ENCODE measurements at places on chromosomes 4 and X.

DNA sequence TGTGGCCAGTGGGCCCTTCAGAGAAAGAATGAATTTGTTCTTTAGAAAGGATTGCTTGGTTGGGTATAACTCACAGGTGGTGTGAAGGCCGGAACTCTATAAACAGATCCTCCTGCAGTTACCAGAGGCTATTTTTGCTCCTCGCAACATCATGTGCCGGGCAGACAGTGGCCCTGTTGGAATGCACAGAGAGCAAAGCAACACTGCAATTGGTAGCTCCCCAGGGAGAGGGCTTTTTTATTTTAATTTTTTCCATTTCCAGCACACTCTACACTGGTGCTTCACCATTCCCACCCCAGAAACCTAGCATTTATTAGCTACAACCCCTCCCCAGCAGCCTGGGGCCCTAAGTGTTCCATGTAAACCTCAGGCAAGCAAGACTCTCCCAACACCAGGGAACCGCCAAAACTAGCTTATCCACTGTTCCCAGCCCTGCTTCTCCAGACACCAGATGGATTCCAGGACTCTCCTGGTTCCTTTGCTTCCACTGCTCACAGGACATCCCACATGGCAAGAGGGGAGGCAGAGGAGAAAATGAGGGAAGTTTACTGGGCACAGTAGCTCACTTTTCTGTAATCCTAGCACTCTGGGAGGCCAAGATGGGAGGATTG is 75.1 kb upstream of the TMEM164 start:
- no peak for DNase-seq

DNA sequence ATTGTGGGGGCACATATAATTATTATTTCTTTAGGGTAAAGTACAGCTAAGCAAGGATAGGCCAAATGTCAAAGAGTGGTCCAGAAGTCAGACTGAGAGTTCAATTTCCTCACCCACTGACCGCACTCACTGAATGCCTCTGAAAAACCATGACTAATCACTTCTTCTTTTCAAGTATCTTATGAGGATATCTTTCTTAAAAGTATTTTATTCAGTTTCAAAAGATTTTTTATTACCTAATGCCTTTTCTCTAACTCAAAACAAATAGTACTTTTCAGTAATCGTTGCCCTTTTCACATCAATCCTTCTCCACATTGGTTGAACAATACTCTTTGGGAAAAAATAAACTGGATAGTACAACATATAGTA is 61.7 kb upstream of the CAMK2D start:
- peak; percentile 39 for DNase-seq

DNA sequence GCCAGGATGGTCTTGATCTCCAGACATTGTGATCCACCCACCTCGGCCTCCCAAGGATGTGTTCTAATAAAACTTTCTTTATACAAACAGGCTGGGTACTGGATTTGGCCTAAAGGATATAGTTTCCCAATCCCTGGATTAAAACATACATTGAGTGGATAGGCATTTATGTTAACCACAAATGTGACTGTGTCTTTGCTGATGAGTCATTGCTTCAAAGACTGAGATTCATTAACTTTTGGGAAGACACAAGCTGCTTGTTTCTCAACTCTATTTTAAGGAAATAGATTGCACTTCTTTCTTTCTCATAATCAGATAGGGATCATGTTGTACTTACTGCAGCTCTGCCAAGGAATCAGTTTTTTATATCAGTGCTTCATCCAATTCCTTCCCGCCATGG is 131.3 kb upstream of the AGA start:
- peak; percentile 86 for DNase-seq

- DNase-seq, result no peak
These were observed 74.8 kb upstream of the SLC34A2 start for GRCh38 chr4:25580633-25581467.

- no peak for DNase-seq
These were observed at the start of gene HTR2C for GRCh38 chrX:114583646-114584374. HTR2C (plus strand) TSS chrX:114584086; CDS start chrX:114726937, 142,851 bp downstream.

DNA sequence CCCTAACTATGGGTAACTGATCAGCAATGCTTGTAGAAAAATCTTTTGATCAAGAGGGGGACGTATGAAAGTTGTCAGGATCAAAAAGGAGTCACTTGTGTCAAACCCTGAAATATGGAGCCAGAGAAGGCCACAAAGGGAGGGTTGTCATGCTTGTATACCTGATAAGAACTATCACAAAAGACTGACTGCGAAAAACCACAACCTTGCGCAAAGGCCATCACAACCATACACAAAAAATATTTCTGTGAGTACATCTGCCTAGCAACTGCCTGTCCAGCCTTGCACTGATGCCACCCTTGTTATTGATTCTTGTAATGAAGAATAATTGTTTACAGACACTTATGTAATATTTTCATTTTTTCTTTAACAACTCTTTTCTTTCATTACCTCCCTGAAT is 22.8 kb upstream of the EIF4E start:
- DNase-seq, result no peak

DNA sequence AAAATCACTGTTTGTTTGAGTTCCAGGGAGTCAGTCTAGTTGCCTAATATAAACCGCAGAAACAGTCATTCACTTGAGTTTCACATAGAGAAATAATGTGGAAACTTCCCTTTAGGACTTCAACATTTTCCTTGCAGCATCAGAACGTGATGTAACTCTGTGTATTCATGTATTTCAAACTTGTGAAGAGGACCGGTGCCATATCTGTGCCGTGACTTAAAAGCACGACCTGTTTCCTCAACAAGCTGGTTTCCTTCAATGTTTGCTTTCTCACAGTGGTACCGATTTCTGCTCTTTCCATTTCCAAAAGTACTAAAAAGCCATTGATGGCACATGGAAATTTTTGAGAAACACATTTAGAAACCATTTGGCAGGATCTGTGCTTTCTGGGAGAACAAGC is 166.6 kb upstream of the RAPGEF2 start:
- no peak for DNase-seq

- no peak for DNase-seq
These were observed 7.1 kb upstream of the C4orf54 start for GRCh38 chr4:99664716-99665115.

GRCh38 chr4:8541981-8542715 is 38.0 kb upstream of the GPR78 start:
- DNase-seq, result no peak

- peak; percentile 92 for DNase-seq
These were observed 6.7 kb downstream of the SLC7A11 start for GRCh38 chr4:138235419-138235952.

- DNase-seq, result no peak
These were observed 73.6 kb downstream of the MED28 start for GRCh38 chr4:17688011-17688441.

DNA sequence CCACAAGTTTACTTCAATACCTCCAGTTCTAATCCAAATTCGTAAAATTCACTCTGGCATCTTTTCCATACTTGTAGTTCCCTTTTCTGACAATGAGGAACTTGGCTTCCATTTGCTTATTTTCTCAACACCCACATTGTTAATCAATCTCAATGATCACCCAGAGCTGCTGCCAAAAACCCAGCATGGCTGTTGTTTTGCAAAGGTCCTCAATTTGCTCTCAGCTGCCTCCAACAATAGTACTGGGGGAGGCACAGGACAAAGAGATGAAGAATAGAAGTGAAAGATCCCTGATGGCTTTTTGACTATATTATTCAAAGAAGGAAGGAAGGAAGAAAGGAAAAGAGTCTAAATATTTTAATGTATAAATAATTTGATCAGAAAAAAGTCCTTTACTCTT is 847.8 kb downstream of the RAPGEF2 start:
- DNase-seq, result no peak

GRCh38 chr4:46974891-46975543 is 18.4 kb downstream of the GABRA4 start:
- DNase-seq, result no peak

DNA sequence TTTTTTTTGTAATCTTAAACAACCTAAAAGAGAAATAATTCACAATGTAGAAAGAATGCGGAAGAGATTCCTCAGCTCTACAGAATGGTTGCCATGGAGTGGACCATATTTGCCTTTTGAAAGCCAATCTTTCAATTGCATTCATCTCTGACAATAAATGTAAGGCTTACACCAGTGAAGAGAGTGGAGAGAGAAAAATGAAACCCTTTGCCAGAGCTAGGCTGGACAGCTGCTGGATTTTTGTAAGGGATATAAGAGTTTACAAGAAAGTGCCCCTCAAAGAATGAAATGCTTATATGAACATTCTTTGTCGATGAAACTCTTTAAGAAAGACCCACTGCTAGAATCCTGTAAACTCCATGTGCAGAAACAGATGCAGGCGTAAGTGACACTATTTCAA is 66.0 kb upstream of the FAT1 start:
- DNase-seq, result peak; percentile 47

GRCh38 chr4:133081246-133081645 is 67.8 kb upstream of the PCDH10 start:
- peak; percentile 68 for DNase-seq

- DNase-seq, result no peak
These were observed 11.9 kb upstream of the KIT start for GRCh38 chr4:54645830-54646229.

GRCh38 chr4:157043131-157043530 is 32.8 kb upstream of the GLRB start:
- DNase-seq, result peak; percentile 21

DNA sequence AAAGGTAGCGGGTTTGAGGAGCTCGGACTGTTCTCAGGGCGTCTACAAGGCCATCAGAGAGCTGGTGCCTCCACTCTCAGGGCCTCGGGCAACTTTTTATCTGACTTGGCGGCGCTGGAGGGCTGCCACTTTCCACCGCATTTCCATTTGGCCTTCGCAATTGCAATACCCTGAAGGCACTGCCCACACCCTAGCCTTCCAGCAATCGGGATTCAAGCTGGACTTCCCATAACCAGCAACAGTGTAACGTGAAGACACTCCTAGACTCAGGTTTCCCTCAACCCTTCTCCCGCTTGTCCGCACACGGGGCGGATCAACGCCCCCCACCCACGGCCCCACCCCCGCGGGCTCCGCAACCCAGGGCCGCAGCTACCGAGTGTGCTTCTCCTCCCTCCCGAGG is 50.2 kb upstream of the BCOR start:
- no peak for DNase-seq

DNA sequence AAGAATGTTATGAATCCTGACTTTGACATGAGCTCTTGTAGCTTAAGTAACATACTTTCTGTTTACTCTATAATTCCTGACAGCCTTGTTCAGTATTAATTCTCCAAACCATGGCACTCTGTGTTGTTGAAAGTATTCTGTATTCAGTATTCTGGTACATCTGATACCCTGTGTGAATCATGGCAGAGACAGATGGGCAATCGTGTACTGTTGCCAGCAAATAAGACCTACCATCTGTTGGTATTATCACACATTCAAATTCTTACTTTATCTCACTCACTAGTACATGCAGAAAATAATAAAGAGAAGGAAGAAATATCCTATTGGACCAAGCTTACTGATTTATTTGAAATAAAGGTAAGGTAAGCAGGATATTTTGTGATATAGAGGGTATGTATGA is 7.9 kb downstream of the MBTPS2 start:
- DNase-seq, result no peak

DNA sequence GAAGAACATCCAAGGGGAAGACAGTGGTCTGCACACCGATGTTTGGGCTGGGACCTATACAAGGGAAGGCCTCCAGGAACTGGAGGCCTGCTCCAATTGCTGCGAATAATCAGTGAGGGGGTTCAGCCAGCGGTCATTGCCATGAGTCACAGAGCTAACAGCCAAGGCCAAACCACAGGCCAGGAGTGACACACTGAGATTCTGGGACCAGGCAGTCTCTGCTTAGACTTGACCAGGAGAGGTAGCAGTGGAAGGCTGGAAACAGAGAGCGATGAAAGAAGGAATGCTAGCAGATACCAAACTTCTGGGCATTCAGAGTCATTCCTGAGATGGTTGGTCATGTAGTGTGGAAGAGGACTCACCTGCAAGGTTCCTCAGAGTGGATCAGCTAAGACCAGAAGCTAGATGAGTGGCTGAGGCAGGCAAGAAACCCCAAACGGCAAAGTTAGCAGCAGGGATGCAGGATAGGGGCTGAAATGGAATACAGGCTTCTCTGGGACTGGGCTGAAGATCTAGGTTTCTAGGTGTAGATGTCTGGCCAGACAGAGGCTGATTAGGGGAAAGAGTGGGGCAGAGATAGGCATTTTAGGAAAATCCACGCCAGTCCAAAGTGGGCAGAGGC is 54.7 kb downstream of the CNGA2 start:
- peak; percentile 87 for DNase-seq

DNA sequence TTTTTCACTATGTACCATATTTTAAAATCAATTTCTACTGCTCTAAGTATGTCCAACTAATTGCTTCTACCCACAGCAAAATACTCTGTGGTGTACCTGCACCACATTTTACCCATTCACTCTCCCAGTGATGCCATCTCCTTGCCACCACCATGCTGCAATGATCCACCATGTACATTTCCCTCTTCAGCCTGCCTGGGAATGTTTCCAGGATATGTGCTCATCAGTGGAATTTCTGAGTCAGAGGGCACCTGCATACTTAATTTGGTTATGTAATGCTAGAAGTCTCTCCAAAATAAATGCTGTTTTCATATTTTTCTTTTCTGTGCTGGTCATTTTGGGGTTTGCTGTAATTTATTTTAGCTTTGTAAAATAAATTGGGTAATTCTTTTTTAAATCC is 33.2 kb upstream of the OCIAD2 start:
- peak; percentile 52 for DNase-seq

DNA sequence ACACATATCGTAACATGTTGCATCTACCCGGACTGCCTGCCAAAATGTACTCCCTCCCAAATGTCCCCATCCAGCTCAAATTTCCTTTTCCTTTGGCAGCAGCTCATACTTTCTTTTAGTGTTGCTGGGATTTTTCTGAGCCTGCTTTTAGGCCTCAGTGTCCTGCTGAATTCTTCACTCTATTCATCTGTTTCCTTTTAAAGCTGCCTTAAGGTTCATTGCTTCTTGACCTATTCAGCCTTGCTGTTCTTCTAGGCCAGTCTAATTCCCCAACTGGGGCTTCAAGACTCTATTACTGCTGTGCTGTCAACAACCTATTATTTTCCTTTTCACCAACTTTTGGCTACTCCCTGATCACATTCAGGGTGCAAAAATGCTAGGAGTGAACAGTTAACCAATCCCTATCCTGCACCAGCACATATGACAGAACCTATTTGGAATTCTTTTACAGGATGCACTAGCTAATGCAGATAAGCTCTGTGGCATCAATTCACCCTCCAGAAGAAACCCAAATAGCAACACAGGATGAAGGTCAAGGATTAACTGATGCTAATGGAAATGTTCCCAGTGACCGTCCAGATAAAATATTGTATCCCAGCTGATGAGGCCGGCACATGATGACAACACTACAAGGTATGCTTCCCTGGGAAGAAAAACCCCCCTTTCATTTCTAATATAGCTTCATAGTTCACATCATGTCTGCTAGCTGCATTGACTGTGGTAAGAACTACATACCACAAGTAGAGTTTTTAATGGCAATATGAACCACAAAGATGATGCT is 114.7 kb upstream of the TTC29 start:
- DNase-seq, result peak; percentile 91

GRCh38 chr4:46131498-46132057 is 7.7 kb upstream of the GABRG1 start:
- no peak for DNase-seq
